ENCODE measurements at places on chromosomes 1 and 21. TPM values are rescaled to one million over a fixed set of nuclear protein-coding genes. Genes with fewer than 3 reads are reported as not detected.

SPATA46 gene
- not detected for total RNA-seq

GRCh38 chr1:74324684-74325448 is 89.7 kb downstream of the TNNI3K start:
- DNase-seq: no peak

GRCh38 chr1:30111431-30111830 is 612.0 kb downstream of the MATN1 start:
- DNase-seq: no peak

PRRX1 gene
- total RNA-seq: 6.5 TPM

- DNase-seq: no peak
Measured at GRCh38 chr1:4725416-4725815, 71.0 kb downstream of the AJAP1 start.

AKR7A3 gene
- total RNA-seq: 1.2 TPM

DNA sequence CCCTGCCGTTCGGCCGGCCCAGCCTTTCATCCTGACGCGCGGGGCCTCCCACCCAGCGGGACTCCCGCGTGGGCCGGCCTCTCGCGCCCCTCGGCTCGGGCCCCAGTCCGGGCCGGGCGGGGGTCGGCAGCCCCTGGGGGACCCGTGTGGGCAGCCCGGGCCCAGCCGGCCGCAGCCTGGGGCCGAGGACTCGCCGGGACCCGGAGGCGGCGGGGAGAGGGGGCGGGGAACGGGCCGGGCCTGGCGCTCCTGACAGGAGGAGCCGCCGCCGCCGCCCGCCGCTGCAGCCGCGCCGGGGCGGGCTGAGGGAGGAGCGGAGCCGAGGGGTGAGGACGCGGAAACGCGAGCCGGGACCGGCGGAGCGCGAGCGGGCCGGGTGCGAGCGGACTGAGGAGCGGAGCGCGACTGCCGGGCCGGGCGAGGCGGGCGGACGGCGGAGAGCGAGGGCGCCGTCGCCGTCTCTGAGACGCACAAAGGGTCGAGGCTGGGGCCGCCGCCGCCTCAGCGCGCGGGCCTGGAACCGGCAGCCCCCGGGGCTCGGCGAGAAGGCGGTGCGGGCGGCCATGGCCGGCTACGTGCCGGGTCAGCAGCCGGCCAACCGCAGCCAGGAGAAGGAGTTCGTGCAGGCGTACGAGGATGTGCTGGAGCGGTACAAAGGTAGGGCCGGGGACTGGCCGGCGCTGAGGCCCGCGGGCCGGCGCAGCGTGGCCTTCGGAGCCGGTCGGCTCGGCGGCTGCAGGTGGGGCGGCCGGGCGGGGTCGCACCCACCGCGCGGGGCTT is 79.1 kb downstream of the NDUFS5 start:
- DNase-seq: no peak

- DNase-seq: no peak
Measured at GRCh38 chr1:201525193-201525778, 13.6 kb upstream of the NAV1 start.

- DNase-seq: no peak
Measured at GRCh38 chr1:214076708-214077065, 88.9 kb downstream of the PROX1 start.

DNA sequence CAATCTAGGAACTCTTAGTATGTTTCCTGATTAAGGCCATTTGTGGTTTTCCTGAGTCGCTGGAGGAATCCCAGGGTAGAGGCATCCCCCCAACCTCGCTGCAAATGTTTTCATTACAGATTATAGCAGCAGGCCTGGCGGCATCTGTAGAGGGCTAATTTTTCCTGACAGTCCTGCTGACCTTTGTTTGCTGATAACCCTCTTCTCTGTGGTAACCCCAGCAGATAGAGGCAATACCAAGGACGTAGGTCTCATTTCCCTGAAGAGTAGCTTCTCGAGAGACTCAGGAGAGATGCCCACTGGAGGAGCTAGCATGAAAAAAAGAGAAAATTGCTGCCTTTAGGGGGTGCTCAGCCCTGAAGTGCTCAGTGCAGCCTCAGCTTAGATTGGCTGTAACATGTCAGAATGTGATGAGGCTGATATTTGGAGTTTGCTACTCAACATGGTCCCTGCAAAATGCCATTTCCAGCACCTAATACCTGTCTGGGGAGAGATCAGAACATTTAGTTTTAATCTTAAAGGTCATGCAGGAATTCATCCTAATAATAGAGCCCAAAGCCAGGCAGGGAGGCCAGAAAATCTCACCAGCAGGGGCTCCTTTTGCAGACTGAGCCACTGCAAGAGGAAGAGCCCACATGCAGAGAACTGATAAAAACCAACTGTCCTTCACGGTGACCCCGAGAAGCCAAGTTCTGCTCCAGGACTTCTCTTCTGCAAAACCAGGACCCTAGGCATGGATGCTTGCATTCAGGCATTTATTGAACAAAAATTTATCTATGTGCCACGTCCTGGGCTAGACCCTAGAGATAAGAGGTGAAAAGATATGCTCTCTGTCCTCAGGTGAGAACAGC is 184.5 kb downstream of the KAZN start:
- no peak for DNase-seq

TP53BP2 gene
- total RNA-seq: 29.8 TPM

GRCh38 chr1:208179263-208179816 is 64.8 kb downstream of the PLXNA2 start:
- no peak for DNase-seq

DNA sequence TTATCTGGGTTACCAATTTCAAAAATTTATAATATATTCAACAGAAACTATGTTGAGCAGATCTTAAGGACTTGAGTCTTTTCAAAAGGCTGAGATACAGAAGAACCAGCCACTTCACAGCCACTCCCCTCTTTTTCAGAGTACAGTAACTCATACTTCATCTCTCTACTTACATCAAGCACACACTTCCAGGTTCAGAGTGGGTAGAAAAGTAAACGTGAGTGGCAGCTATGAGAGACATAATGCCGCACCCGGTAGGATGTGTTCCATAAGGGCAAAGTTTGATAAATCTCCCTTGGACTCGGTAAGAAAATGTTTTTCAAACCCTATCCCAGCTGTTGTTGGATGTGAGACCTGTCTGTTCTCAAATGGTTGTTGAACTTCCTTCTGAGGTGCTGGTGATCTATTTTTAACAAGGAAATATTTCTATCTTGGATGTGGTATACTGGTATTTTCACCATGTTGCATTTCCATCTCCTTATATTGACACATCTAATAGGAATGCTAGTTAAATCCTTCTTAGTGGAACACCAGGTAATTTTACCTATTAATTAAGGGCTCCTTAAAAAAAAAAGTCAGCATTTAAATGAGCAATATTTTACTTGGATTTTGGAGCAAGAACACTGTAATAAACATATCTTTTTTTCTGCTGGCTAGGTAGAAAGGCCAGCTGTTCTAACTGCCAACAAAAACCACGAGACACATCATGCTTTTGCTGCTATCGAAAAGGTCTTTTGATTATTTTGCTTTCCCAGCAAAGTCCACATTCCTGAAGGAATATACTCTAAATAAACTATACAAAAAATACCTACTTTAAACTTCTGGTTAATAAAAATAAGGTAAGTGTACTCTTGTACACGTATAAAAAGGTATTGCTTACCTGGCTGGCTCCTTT is 28.2 kb downstream of the CNN3 start:
- no peak for DNase-seq

- DNase-seq: no peak
Measured at GRCh38 chr1:26168410-26169197, at the start of gene C1orf232. TSS of gene C1orf232 (minus strand) at chr1:26168963. CDS start at chr1:26168499, 464 bp downstream.

DNA sequence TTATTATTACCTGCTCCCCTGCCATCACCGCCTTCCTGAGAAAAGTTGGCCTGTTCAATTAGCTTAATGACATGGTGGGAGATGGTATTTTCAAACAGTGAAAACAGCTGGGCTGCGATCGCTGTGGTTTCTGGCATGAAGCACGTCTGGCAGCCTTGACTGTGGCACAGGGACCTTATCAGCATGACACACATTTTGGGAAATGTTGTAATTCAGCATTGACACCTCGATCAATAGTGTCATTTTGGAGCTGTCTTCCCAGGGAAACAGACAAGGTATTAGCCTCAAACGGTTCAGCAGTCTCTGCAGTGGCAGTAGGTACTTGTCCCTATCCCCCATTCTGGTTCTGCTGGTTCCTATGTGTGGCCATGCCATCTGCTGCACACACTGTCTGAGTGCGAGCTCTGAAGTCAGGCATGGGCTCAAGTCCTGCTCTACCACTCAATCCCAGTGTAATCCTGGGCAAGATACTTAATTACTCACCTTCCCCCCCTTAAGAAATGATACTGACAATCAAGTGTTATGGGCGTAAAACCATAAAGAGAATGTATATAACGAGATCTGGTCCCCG is 154.5 kb upstream of the KCND3 start:
- no peak for DNase-seq

DNA sequence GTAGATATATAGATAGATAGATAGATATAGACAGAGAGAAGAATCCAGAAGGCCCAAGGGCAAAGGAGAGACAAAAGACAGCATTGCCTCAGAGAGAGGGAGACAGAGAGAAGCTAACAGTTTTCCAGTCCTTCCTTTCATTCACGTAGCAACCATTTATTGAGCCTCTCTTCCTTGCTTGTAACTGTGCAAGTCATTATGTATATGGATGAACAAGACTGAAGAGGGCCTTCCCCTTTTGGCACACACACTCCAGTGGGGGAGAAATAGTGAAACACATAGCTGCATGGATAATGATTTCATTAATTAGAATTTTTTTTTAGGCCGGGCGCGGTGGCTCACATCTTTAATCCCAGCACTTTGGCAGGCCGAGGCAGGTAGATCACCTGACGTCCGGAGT is 74.8 kb upstream of the PUM1 start:
- DNase-seq: no peak

DNA sequence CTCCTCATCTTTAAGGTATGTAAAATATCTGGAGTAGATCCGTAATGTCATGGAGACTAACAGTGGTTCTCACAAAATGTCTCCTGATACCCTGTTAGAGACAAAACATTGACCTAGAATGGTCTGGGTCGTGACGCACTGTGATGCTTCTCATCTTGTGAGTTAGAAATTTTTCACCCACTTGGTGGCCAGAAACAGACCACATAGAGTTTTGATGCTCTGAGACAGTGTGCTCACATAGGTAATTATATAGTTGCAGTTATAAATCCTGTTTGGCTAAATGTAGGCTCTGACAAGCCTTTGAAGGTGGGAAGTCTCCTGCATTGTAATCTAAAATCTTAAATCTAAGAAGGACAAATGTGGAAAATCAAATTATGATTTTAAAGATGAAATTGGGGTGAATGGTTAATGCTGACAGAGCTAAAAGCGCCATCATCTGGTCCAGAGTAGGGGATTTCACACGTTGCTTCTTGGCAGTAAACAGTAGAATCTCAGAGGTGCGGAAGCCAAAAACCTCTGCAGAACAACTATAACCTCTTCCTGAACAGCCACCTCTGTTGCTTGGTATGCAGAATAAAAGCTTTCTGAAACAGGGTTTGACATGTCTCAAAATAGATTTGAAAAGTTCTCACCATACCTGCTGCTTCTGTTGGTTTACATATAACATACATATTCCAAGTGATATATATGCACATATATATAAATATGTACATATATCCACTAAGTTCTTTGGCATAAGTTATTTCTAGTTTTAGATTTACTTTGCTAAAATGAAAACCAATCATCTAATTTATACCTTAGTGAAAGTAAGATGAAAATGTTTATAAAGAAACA is 17.1 kb downstream of the RPAP2 start:
- no peak for DNase-seq

GRCh38 chr1:39969531-39970270 is 14.8 kb downstream of the MFSD2A start:
- no peak for DNase-seq

DNA sequence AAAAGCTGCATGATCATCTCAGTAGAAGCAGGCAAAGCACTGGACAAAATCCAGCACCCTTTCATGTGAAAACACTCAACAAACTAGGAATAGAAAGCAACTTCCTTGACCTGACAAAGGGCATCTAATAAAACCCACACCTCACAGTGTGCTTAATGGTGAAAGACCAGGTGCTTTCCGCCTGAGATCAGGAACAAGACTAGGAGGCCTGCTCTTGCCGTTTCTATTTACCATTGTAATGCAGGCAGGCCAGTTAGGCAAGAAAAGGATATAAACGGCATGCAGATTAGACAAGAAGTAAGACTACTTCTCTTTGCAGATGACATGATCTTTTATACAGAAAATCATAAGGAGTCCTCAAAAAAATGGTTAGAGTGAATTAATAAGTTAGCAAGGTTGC is 37.2 kb downstream of the SLC37A1 start:
- DNase-seq: no peak

DNA sequence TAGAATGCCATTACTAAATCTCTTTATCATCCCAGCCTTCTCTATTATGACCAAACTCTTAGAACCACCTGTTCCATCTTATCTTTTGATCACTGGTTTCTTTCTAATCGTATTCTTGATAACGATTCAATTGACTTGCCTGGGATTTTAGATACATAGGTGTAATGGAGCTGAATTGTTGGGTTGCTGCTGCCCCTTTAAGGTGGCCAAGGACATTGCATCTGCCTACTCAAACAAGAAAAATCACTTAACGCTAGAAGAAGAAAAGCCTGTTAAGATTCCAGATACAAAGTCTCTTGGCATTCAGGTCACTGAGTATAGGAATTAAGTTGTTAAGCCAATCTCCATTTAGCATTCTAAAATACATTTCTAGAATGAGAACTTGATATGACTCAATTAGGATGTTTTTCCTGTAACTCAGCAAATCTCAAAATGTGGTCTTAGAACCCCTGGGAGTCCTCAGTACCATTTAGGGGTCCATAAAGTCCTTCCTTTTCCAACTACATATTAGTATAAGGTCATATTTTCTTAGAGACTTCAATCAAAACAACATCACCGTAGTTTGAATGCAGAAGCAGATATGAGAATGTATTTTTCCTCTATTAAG is 12.4 kb downstream of the NEXN start:
- no peak for DNase-seq
